Activated naive CD8-positive, alpha-beta T cell treated with anti-CD3 and anti-CD28 coated beads, Interleukin-2, amount 10 ng/mL, durations not matched to agents 7 days and 5 days (primary cell): ENCODE measurements at places on chromosomes 4 and X. TPM values are rescaled to one million over a fixed set of nuclear protein-coding genes. Genes with fewer than 3 reads are reported as not detected.

- DNase-seq: no peak
- H3K27ac ChIP-seq: peak overlapping the region; percentile 53
- no peak overlapping the region for H3K4me3 ChIP-seq
- peaks cover 23% of the 10 kb centered on the region for H3K36me3 ChIP-seq
- H3K4me1 ChIP-seq: peaks cover 3% of the 10 kb centered on the region
- H3K27me3 ChIP-seq: no peaks in the 10 kb centered on the region
These were observed 6.6 kb upstream of the FAM53A start for GRCh38 chr4:1690698-1691097.

GRCh38 chr4:135777361-135777760 lies 1575.8 kb upstream of the PABPC4L start:
- no peak overlapping the region for H3K27ac ChIP-seq
- DNase-seq: no peak
- H3K4me1 ChIP-seq: no peaks in the 10 kb centered on the region
- no peak overlapping the region for H3K4me3 ChIP-seq
- no peaks in the 10 kb centered on the region for H3K36me3 ChIP-seq

The GAGE12E gene
- not detected for total RNA-seq

DNA sequence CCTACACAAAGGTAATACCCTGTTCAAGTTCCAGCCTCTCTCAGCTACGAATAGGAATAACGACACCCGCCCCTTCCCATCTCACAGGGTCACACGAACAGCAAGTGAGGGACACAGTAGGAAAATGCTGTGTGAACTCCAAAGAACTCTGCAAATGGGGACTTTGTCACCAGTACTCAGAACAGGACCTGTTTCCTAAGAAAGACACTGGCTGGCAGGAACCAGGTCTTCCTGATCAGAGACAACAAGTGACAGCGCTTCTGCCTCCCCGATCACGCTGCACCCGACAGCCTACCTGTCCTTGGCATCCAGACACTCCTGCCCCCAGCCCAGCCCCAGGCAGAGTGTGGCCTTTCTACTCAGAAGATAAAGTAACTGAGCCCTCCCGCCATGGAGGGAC lies 14.2 kb downstream of the DCTD start:
- no peak overlapping the region for H3K4me3 ChIP-seq
- H3K4me1 ChIP-seq: no peaks in the 10 kb centered on the region
- peaks cover 10% of the 10 kb centered on the region for H3K36me3 ChIP-seq
- H3K27ac ChIP-seq: no peak overlapping the region

- H3K27ac ChIP-seq: peak overlapping the region; percentile 65
- H3K4me3 ChIP-seq: peak overlapping the region; percentile 29
- peak; percentile 48 for DNase-seq
- no peaks in the 10 kb centered on the region for H3K27me3 ChIP-seq
- peaks cover 70% of the 10 kb centered on the region for H3K4me1 ChIP-seq
These were observed 16.3 kb downstream of the CD99 start for GRCh38 chrX:2707334-2707760.

DNA sequence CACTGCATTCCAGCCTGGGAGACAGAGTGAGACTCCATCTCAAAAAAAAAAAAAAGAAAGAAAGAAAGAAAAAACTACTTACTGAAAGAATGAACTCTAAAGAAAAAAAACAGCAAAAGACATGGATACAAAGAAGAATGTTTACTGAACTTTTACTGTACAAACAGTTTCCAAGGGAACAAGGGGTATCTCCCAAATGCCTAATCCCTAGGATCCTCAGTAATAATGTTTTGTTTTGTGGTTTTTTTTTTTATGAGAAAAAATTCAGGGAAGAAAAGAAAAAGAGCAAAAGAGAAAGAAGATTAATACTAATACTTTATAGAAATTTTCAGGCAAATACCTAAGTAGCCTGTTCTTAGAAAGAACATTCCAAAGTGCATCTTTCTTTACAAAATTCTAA lies 63.2 kb downstream of the ANTXR2 start:
- peaks cover 36% of the 10 kb centered on the region for H3K36me3 ChIP-seq
- H3K27me3 ChIP-seq: no peaks in the 10 kb centered on the region
- DNase-seq: no peak
- no peak overlapping the region for H3K27ac ChIP-seq

- no peaks in the 10 kb centered on the region for H3K27me3 ChIP-seq
- H3K4me3 ChIP-seq: no peak overlapping the region
- H3K4me1 ChIP-seq: peaks cover 34% of the 10 kb centered on the region
- peak overlapping the region; percentile 92 for H3K27ac ChIP-seq
- H3K36me3 ChIP-seq: peaks cover 5% of the 10 kb centered on the region
- DNase-seq: no peak
These were observed 329.9 kb downstream of the ARHGAP10 start for GRCh38 chr4:148061795-148062194.

GRCh38 chr4:69038582-69038981 lies 57.7 kb upstream of the UGT2B7 start:
- H3K27me3 ChIP-seq: no peaks in the 10 kb centered on the region
- H3K4me1 ChIP-seq: no peaks in the 10 kb centered on the region
- H3K4me3 ChIP-seq: no peak overlapping the region
- no peak for DNase-seq
- no peak overlapping the region for H3K27ac ChIP-seq

The RBBP7 gene
- 149 TPM for total RNA-seq

DNA sequence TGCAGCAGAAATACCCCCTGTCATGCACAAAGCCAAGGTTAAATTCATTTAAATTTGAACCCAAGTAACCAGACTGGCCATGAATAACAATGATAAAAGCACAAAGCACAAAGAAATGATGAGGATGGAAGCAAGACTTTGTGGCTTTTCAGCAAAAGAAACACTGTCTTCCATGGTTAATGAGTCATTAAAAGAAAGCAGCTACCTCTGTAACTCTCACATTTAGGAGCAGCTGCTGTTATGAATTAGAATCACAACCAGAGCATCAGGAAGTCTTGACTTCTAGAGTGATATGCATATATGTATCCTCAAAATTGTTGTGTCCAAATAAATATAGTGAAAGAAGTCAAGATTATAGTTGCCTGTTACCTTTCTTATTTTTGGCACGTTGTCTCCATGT lies 70.7 kb upstream of the RPS6KA6 start:
- no peaks in the 10 kb centered on the region for H3K27me3 ChIP-seq
- no peaks in the 10 kb centered on the region for H3K4me1 ChIP-seq
- H3K27ac ChIP-seq: no peak overlapping the region
- DNase-seq: no peak
- H3K36me3 ChIP-seq: no peaks in the 10 kb centered on the region
- no peak overlapping the region for H3K4me3 ChIP-seq

The EGFL6 gene
- 17.6 TPM for total RNA-seq

DNA sequence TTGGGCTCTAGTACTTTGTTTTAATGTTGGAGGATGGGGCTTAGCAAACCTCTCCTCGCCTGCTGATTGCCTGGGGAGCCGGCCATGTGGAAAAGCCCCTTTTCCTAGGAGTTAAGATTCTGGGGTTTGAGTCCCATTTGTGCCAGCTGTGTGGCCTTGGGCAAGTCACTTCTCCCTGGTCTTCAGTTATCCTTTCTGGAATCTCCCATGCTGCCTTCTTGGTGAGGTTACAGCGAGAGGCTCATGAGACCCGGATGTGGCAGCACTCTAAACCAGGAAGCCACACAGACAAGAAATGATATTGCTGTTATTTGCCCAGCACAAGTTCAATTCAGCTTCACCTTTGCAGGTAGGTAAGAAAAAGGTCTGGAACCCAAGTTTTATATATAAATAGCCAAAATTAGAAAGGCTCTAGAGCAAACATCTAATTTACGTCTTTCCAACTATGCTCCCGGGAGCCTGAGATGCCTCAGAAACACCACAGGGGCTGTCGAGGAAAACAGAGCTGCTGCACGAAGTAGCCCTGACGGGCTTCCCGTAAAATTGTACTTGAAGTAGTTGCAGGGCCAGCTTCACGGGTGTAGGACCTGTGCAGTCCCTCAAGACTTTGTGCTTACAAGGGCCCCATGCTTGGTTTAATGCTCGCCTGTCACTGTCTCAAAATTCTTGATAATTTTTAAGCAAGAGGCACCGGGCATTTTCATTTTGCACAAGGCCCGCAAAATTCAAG lies 8.3 kb upstream of the SASH3 start:
- no peaks in the 10 kb centered on the region for H3K27me3 ChIP-seq
- H3K36me3 ChIP-seq: peaks cover 2% of the 10 kb centered on the region
- peak overlapping the region; percentile 48 for H3K4me3 ChIP-seq
- no peak for DNase-seq

DNA sequence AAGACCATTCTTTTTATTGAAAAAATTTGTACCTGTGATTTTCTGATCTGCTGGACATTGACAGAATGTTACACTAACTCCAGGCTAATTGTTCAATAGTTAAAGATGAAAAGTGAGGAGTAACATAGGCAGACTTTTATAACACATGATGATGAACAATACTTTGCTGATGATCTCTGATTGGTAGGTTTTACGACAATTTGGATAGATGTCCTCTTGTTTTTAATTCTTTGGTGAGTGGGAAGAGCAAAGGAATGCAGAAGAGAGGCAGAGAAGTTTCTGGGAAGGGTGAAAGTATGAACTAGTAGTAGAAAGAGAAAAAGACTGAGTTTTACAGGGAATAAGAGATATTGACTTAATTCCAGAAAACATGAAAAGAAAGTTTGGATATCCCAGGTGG lies 267.3 kb upstream of the HAND2 start:
- no peak for DNase-seq
- H3K27ac ChIP-seq: no peak overlapping the region
- H3K27me3 ChIP-seq: no peaks in the 10 kb centered on the region

- H3K4me3 ChIP-seq: no peak overlapping the region
- H3K27me3 ChIP-seq: peaks cover 10% of the 10 kb centered on the region
- DNase-seq: no peak
- H3K27ac ChIP-seq: no peak overlapping the region
These were observed 6.2 kb upstream of the MGARP start for GRCh38 chr4:139286186-139286698.

DNA sequence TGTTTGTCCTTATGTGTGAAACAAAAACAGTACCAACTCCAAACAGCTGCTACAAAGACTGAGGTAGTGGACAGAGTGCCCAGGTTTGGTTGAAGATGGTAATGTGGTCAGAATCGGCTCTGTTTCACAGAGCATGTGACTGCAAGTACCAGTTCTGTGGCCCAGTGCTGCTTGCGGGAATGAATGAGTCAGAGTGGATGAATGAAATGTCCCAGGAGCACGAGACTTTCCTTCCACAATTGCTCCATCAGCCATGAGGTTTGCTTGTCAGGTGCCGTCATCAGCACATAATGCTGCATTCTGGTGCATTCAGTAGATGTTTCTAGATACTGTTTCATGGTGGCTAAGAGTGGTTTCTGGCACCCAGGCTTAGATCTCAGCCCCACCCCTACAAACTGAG lies 84.2 kb downstream of the GPR143 start:
- no peak overlapping the region for H3K27ac ChIP-seq
- DNase-seq: no peak
- H3K27me3 ChIP-seq: no peaks in the 10 kb centered on the region
- H3K4me1 ChIP-seq: peaks cover 15% of the 10 kb centered on the region

DNA sequence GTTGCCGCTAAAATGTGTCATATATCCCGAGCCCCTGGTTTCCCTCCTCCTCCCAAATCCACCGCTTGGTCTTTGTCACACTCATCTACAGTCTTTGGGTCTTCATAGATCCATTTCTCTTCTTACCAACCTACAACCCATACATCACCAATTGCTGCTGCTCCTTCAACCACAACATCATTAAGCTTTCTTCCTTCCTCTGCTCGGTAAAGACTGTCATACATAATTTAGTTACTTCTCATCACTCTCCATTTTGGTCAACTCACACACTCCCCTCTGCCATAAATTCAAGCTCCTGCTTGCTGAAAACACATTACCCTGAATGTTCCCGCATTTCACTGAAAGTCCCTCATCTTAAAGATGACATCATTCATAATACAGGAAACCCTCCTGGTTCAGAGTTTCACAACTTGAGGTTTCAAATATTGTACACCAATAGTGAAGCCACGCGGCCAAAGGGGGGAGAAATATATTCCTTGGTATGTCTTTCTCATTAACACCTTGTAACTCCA lies 1.7 kb upstream of the DCTD start:
- peaks cover 3% of the 10 kb centered on the region for H3K27me3 ChIP-seq
- no peak for DNase-seq
- peaks cover 30% of the 10 kb centered on the region for H3K4me1 ChIP-seq
- peak overlapping the region; percentile 80 for H3K4me3 ChIP-seq
- no peaks in the 10 kb centered on the region for H3K36me3 ChIP-seq

DNA sequence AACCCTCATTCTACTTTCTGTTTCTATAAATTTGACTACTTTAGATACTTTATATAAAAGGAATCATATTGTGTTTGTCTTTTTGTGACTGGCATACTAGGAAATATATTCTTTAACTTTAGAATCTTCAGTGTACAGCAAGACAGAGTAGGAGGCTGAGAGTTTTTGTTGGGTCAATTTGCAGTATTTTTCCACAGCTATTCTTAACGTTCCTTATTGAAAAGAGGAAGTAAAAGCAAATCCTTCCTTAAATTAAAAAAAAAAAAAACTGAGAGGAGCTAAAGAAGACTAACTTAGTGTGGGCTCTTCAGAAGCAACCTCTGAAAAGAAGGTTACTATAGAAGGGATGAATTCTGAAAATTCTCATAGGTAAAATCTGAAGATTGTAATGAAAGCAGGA lies 1194.6 kb downstream of the ADGRL3 start:
- H3K36me3 ChIP-seq: no peaks in the 10 kb centered on the region
- H3K27me3 ChIP-seq: no peaks in the 10 kb centered on the region
- DNase-seq: no peak
- no peak overlapping the region for H3K27ac ChIP-seq
- no peak overlapping the region for H3K4me3 ChIP-seq
- H3K4me1 ChIP-seq: no peaks in the 10 kb centered on the region

- H3K4me3 ChIP-seq: no peak overlapping the region
- H3K36me3 ChIP-seq: no peaks in the 10 kb centered on the region
- no peak for DNase-seq
- no peaks in the 10 kb centered on the region for H3K4me1 ChIP-seq
These were observed 345.6 kb downstream of the RPA4 start for GRCh38 chrX:97229318-97229717.

The APLN gene
- 2.4 TPM for total RNA-seq

The MND1 gene
- 31.8 TPM for total RNA-seq

DNA sequence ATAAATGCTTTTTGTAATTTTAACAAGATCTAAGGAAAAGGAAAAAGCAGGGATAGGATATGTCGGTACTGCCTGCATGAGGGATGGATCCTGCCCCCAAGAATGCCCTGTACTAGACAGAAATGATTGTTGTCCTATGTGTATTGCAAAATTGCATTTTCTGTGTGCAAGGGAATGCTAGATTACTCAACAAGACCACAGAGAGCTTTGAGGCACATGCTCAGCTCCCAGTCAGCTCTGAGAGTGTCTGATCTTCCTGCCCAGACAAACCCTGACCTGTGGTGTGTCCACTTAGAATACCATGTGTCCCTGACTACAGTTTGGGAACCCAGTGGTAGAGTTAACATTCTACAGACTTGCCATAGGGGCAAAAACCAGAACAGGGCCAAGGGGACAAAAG lies 129.2 kb upstream of the PAK3 start:
- H3K4me1 ChIP-seq: no peaks in the 10 kb centered on the region
- no peak overlapping the region for H3K27ac ChIP-seq
- H3K36me3 ChIP-seq: no peaks in the 10 kb centered on the region

- no peak overlapping the region for H3K4me3 ChIP-seq
- no peak for DNase-seq
- H3K4me1 ChIP-seq: peaks cover 7% of the 10 kb centered on the region
These were observed 48.8 kb upstream of the AFAP1 start for GRCh38 chr4:7988437-7988836.

- H3K4me1 ChIP-seq: peaks cover 5% of the 10 kb centered on the region
- peaks cover 9% of the 10 kb centered on the region for H3K27me3 ChIP-seq
- DNase-seq: no peak
- no peaks in the 10 kb centered on the region for H3K36me3 ChIP-seq
- no peak overlapping the region for H3K27ac ChIP-seq
- H3K4me3 ChIP-seq: no peak overlapping the region
These were observed 254.2 kb downstream of the ADAMTS3 start for GRCh38 chr4:72314869-72315268.

GRCh38 chr4:144648042-144648441 lies 2.1 kb downstream of the HHIP start:
- peaks cover 61% of the 10 kb centered on the region for H3K27me3 ChIP-seq
- H3K27ac ChIP-seq: no peak overlapping the region
- H3K4me1 ChIP-seq: peaks cover 18% of the 10 kb centered on the region
- DNase-seq: no peak
- no peaks in the 10 kb centered on the region for H3K36me3 ChIP-seq
